ENCODE measurements at places on chromosomes 2 and 18.

GRCh38 chr2:73022024-73022568 is 49.4 kb downstream of the SFXN5 start:
- DNase-seq, result no peak

GRCh38 chr2:30741576-30741975 is 65.7 kb downstream of the CAPN13 start:
- no peak for DNase-seq

DNA sequence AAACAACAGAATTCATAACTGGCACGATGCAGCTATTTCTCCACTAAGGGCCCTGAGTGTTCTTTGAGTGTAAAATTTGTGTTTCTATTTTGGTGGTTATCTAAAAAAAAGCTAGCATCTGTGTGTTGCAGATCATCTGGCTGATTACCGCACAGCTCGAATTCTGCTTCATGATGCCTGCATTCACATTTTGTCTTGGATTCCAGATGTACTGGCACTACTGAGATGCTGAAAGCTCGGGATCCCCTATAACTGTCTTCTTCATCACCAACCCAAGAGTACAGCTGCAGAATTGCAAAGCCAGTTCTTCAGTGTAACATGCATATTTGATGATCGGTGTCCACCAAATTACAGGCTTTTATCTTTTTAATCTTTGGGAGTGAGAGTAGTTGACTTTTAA is 51.6 kb upstream of the ZNF532 start:
- no peak for DNase-seq

DNA sequence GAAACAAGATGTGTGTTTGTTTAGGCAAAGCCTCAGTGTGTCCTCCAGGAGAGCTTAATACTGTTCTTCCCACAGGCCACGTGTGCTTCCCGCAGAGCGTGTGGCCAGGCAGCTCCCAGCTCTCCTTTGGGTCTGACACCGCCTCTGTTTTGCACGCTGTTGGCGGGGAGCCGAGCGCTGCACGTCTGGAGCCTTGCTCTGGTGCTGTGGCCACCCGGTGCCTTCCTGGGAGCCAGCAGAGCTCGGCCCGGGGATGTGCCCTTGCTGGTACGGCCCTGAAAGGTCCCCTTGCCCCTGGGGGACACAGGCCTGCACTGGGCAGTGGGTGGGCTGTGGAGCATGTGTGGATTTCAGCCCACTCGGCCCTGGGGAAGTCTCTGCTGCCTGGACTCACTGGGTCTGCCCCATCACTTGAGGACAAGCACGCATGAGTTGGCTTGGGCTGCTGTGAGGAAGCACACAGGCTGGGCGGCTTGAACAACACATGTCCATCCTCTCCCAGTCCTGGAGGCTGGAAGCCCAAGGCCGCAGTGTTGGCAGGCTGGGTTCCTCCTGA is 160.7 kb upstream of the HDAC4 start:
- no peak for DNase-seq

DNA sequence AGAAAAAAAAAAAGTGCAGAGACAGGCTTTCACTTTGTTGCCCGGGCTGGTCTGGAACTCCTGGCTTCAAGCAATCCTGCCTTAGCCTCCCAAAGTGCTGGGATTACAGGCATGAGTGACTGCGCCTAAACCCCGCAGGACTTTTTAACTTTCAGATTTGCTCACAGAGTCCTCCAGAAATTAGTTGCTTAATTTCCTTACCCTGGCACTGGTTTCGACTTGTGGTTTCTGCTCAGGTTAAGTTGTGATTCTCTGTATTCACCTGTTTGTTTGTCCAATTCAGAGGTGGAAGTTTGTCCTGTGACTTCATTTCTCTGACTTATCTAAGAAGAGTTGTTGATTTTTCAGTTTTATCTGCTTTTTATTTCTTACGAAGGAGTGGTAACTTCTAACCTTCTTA is 238.1 kb downstream of the TMEM182 start:
- no peak for DNase-seq

GRCh38 chr2:2405780-2406179 is 74.7 kb upstream of the MYT1L start:
- no peak for DNase-seq

- no peak for DNase-seq
Measured at GRCh38 chr2:82307511-82307910, 2003.0 kb upstream of the LRRTM1 start.
